ENCODE measurements at places on chromosomes 11 and 22.

- DNase-seq = no peak
These were observed 108.1 kb downstream of the CCDC34 start for GRCh38 chr11:27254744-27255446.

DNA sequence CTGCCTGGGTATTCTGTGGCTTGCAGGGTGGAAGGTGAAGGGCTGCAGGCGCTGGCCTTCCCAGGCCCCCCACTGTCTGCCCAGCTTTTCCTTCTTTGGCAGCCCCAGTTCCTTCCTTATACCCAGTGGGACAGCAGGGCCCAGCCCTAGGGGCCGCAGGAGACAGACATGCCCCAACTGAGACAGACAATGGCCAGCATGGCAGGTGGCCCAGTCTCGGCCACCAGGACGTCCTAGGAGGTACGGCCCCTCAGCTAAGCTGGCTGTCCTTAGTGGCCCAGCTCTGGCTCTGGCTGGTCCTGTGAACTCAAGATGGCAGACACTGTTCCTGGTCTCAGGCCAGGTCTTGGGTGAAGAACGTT, 35.9 kb downstream of the RTN4R start:
- no peak for DNase-seq

GRCh38 chr11:18061351-18061750, 15.3 kb upstream of the TPH1 start:
- no peak for DNase-seq

DNA sequence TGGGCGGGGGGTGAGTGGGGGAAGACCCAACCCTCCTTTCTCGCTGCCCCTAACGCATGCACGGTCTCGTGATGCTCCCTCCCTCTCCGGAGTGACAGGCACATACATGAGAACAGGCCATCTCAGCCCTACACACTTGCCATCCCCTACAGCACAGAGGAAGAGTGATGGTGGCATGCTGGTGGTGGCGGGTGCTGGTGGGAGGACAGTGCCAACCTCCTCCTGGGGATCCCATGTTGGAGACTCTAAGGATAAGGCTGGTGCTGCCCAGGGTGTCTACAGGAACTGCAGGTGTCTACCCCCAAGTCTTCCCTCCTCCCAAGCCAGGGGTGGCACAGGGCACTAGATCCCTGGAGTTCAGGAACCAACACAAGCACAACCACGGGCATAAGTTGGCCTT, 6.7 kb upstream of the NLRX1 start:
- no peak for DNase-seq

GRCh38 chr11:14975252-14975587, 3.1 kb upstream of the CALCA start:
- no peak for DNase-seq

GRCh38 chr11:84142411-84142810, 856.2 kb upstream of the CCDC90B start:
- no peak for DNase-seq

DNA sequence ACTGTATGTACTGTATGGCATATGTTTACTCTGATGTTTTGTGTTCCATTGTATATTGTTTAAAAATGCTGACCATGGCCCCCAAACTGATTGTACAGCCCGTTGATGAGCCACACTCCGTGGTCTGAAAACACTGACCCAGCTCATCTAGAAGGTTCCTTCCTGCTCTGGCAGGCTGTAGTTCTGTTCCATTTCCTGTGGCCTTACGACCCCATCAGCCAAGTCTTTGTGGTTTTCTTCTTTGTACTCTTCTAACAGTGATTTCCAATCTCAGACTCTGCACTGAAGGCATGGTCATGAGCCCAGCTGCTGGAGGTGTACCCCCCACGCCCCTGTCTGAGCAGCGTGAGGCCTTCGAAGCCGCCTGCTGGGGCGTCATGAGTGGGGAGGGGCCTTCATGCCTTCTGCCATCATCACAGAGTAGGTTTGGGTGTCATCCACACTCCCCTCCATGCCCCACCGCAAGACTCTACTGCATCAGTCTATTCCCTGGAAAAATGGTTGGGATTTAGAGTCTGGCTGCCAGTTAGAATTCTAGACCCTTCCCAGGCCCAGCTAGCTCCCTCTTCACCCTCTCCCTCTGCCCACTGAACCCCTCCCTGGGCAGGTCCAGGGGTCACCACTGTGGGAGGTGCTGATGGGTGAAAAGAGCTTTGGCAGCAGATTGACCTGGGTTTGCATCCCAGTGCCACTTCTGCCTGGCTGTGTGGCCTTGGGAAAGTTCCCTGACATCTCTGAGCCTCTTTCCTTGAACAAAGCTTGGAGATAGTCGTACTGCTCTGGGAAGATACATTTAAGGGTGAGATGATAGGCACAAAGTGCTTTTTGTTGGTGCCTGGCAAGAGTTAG, 11.3 kb upstream of the C11orf96 start:
- no peak for DNase-seq

- DNase-seq = no peak
These were observed 16.5 kb downstream of the HIPK3 start for GRCh38 chr11:33273656-33274055.

DNA sequence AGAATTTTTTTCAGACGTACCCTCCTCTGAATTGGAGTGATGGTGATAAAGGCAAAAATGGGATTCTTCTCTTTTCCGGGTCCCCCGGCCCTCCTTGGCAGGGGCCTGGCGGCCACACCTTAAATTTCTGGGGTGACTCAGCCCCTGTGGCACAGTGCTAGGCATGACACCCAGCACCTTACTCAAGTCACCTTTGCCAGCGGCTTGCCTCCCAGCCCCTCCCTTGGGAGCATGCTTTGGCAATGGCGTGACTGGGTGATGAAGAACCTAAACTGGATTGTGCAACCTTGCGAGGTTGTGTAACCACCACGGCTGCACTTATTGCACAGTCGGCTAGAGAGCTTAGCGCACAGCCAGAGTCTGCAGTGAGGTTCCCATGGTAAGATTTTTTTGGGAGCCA, 16.2 kb upstream of the LDLRAD3 start:
- no peak for DNase-seq

GRCh38 chr11:74806267-74806666, 57.6 kb downstream of the RNF169 start:
- DNase-seq = no peak

DNA sequence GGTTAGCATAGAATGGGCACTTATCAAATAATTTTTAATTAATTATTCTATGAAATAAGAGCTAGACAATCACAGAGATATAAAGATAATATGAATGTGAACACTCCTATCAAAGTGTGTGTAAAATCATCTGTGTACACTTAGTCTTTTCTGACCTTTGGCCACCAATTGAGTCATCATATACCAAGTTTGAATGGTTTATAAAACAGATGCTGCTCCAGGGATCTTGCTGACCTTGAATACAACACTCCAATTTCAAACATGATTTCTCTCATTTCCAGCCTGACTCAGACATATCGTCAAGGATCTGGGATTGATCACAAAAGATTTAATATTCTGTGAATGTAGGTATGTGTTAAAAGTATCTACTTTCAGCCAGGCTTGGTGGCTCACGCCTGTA, 2.9 kb upstream of the OR51V1 start:
- no peak for DNase-seq

DNA sequence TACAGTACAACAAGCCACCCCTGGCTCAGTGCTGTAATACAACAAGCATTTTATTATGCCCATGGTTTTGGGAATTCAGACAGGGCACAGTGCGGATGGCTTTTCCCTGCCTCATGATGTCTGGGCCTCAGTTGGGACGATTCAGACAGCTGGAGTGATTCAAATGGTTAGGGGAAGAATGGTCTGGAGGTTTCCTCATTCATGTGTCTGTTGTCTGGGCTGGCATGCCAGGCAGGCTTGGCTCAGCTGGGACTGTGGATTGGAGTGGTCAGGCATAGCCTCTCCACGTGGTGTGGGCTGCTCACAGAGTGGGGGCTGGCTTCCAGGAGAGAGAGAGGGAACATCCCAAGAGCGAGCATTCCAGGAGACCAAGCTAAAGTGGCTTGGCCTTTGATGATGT, 164.4 kb downstream of the C11orf91 start:
- no peak for DNase-seq

- no peak for DNase-seq
These were observed 107.9 kb downstream of the C11orf58 start for GRCh38 chr11:16846305-16846704.

- DNase-seq = no peak
These were observed 53.9 kb upstream of the PARVG start for GRCh38 chr22:44126807-44127206.

- no peak for DNase-seq
These were observed 130.7 kb downstream of the MN1 start for GRCh38 chr22:27670701-27671412.

- DNase-seq = no peak
These were observed 24.8 kb upstream of the TAB1 start for GRCh38 chr22:39374801-39375200.

DNA sequence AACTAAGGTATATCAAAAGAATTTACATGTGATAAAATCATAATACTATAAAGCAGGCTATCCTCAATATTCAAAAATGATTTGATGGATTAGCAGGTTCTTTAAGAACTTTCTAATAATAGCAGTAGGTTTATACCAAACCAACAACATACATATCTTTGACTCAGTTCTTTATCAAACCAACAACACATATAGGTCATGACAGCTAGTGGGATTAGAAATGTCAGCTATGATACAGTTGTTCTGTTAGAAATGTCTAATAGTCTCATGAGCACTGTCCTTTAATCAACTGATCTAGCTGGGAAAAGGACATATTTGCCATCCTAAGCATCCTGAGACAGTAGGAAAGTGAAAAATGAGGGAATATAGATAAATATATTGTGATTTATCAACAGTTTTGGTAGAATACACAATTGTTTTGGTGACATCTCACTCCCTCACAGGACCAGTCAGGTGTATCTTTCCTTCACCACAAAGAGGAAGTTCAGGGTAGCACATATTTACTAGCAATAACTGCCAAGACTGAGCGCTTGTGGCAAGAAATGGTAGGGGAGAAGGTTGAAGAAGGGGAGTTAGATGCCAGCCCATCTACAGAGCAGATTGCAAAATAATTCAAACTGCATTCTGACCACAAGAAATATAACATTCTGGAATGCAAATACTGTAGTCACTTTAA, 90.8 kb upstream of the APOA1 start:
- DNase-seq = no peak

DNA sequence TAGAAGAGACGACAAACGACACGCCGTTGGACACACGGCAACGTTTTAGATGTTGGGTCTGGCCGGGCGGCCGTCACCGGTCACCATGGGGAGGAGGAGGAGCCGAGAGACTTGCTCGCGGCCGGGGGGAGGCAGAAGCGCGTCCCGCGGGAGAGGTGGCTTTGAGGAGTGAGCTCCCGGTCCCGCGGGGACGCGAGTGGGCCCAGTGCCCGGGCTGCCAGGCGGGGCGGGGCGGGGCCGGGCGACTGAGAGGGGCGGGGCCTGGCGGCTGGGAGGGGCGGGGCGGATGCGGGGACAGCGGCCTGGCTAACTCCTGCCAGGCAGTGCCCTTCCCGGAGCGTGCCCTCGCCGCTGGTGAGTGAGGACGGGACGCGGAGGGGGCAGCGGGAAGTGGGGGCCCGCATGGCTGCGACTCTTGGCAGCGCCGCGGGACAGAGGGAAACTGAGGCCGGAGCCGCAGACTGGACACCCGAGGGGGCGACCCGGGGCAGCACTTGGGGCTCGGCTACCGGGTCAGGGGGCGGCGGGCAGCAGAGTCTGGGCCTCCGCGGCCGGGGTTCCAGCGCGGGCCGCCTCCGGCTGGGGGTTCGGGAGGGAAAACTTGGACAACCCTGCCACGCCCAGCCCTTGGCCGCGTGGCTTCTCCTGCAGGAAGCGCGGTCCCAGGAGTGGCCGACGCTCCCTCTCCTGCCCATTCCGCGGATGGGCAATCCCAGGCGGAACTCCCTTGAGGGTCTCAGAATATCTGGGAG, at the start of gene TSPO:
TSS of gene TSPO (plus strand) at position 309 of the 752 bp plus-strand sequence. CDS start 7,680 bp downstream, outside the sequence.
- DNase-seq = no peak
